Activated CD8-positive, alpha-beta memory T cell treated with anti-CD3 and anti-CD28 coated beads for 4 hours (primary cell): ENCODE measurements at places on chromosomes 5 and 9.

GRCh38 chr5:55160493-55161209 lies 680 bp downstream of the GPX8 start:
- DNase-seq: no peak

- DNase-seq: no peak
Measured at GRCh38 chr9:129923589-129923988, 88.3 kb downstream of the USP20 start.

DNA sequence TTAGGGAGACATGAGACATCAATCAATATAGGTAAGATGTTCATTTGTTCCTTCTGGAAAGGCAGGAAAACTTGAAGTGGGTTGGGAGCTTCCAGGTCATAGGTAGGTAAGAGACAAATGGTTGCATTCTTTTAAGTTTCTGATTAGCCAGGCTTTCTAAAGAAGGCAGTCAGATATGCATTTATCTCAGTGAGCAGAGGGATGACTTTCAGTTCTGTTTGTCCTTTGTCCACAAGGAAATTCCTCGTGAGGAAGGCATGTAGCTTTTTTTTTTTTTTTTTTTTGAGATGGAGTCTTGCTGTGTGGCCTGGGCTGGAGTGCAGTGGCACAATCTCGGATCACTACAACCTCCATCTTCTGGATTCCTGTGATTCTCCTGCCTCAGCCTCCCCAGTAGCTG lies 155.3 kb upstream of the ABCA1 start:
- DNase-seq: no peak

GRCh38 chr9:1941989-1942388 lies 73.2 kb upstream of the SMARCA2 start:
- DNase-seq: no peak

GRCh38 chr5:149810856-149811255 lies 80.7 kb downstream of the PPARGC1B start:
- no peak for DNase-seq
